ENCODE measurements at places on chromosomes 13 and 19.

DNA sequence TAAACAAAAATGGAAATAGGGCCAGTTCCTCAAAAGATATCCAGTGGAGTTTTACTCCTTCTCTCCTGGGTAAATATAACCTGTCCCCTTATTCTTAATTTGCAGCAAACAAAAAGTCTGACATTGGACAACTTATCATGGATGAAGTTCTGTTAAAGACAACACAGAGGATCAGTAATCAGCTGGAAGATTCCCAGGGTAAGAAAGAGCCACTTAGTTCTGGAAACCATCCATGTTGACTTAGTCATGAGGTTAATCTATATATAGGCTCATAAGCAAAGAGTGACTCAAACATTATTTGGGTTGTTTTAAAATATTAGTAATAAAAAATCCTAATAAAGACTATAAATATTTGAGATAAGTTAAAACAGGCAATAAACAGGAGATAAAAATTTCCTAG is 40.5 kb upstream of the EBPL start:
- no peak for DNase-seq

DNA sequence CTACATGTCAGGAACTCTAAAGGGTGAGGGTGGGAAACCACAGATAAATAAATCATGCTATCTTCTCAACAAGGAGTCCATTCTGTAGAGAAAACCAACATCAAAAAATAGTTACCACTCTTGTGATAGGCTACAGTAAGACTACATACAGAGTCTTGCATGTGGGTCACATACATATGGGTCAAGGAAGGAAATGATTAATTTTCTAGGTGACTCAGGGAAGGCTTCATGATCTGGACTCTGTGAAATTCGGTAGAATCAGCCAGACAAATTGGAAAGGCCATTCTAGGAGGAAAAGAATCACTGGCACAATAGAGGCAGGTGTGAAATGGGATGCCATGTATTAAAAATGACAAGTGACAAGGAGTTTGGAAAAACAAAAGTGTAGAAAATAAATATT is 638.9 kb downstream of the LIG4 start:
- DNase-seq, result no peak

- DNase-seq, result no peak
Observed at GRCh38 chr13:36259361-36260137, 38.1 kb downstream of the CCDC169 start.

DNA sequence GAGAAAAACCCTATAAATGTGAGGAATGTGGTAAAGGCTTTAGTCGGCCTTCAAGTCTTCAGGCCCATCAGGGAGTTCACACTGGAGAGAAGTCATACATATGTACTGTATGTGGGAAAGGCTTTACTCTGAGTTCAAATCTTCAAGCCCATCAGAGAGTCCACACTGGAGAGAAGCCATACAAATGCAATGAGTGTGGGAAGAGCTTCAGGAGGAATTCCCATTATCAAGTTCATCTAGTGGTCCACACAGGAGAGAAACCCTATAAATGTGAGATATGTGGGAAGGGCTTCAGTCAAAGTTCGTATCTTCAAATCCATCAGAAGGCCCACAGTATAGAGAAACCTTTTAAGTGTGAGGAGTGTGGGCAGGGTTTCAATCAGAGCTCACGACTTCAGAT is 11.7 kb downstream of the ZNF226 start:
- DNase-seq, result no peak

DNA sequence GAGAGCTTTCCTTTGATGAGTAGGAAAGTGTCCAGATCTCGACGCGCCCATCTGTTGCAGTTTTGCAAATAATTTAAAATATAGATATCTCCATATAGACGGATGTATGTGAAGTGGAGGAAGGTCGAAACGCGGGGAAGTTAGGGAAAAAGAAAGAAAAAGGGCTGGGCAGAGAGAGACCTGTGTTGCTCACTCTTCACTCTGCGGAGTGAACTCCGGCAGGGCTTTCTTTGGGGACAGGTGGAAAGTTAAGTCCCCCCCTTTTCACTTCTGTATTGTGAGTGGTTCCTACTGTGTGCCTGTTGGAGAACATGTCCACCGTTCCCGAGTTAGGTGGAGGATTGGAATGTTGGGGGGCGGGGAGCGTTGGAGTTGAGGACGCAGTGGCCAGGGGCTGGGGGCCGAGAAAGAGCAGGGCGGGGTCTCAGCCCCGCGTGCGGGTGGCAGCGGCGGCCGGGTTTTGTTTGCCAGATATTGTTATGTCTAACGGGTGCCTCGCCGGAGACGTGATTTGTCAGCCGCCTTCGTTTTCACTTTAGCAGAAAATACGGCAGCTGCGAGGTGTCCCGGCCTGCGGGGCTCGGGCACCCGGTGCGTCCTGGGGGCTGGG is 145.1 kb upstream of the ZNF536 start:
- no peak for DNase-seq

- DNase-seq, result no peak
Observed at GRCh38 chr13:86933676-86934075, 737.5 kb upstream of the SLITRK5 start.

DNA sequence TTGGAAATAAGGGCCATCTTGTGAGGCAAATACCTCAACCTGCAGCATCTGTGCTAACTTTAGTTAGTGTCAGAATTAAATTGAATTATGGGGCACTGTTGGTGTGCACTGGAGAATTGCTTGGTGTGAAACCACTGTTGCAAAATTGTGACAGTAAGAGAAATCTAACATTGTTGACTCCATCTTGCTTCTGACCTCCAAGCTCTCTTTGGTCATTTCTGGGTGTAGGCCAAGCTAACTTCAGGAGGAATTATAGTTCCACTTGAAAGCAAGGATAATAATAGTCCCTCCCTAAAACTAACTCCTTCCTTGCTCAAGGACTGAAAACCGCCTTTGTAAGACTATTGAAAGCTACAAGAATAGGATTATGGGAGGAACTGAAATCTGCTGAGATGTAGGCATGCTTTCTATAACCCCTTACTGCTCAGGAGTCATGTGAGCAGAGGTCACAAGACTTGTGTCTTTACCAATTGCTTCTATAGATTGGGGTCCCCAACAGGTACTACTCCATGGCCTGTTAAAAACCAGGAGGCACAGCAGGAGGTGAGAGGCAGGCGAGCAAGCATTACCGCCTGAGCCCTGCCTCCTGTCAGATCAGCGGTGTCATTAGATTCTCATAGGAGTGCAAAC is 24.9 kb upstream of the GAS6 start:
- no peak for DNase-seq

Data from 8988T (cell line).